CD8-positive, alpha-beta memory T cell (primary cell): ENCODE measurements at places on chromosomes 16 and 17. TPM values are rescaled to one million over a fixed set of nuclear protein-coding genes. Genes with fewer than 3 reads are reported as not detected.

GRCh38 chr17:35539659-35540026 is 2.2 kb upstream of the SLFN12L start:
- H3K27ac ChIP-seq = peak overlapping the region; percentile 44
- DNase-seq = no peak
- peak overlapping the region; percentile 71 for H3K4me3 ChIP-seq
- H3K36me3 ChIP-seq = no peaks in the 10 kb centered on the region
- H3K4me1 ChIP-seq = peaks cover 39% of the 10 kb centered on the region
- H3K27me3 ChIP-seq = no peaks in the 10 kb centered on the region

DNA sequence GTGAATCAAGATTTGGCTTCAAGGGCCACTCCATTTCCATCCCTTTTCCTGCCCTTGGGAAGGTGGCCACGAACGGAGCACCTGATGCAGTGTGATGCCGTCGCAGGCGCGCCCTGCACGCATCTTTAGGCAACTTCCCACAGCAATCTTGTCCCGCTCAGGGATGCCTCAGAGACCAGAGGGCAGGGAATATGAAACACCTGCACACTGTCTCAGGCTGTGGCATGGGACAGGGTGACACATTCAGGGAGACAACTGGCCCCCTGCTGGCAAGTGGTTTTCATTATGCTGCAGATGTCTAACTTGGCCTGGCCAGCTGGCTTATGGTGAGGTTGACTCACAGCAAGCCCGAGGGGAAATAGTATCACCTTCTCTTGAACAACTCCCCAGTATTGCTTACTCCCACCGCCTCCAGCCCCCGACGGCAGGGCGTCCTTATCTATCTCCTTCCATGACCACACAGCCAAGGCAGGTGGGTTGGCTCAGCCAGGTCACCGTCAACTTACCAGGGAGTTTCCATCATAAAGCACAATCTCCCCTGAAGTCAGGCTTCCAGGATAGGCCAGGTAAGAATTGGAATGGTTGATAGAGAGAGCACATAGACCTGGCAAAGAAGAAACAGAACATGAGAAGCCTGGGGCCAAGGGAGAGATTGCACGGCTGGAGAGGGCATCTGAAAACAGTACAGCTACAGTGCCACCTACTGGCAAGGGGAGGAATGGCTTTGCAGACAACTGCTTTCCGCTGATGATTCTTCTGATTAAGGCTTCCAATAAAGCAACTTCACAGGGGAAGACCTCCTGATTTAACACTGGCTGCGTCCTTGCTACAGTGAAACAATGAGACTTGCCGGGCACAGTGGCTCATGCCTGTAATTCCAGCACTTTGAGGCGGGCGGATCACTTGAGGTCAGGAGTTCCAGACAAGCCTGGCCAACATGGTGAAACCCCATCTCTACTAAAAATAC is 21.1 kb downstream of the WIPI1 start:
- H3K36me3 ChIP-seq = no peaks in the 10 kb centered on the region
- H3K27me3 ChIP-seq = no peaks in the 10 kb centered on the region
- no peak overlapping the region for H3K27ac ChIP-seq

- no peak overlapping the region for H3K27ac ChIP-seq
- H3K4me3 ChIP-seq = no peak overlapping the region
- no peaks in the 10 kb centered on the region for H3K36me3 ChIP-seq
- no peaks in the 10 kb centered on the region for H3K4me1 ChIP-seq
- H3K27me3 ChIP-seq = no peaks in the 10 kb centered on the region
- no peak for DNase-seq
These were observed 86.4 kb downstream of the DNAH3 start for GRCh38 chr16:21064203-21064602.

DNA sequence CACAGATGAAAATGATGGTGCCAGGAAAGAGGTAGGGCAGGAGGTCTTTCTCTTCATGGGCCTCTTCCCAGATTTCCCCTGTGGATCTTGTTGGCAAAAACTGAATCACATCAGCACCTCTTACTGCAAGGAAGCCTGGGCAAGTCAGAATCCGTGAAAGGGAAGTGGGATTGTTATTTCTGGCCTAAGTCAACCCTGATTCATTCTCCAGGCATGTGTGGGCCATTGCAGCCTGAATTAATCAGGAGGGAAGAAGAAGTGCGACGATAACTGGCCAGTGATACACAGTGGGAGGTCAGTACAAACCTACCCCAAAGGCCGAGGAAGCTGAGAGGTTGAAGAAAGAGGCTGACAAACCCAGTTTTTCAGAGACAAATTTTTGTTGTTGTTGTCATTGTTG is 17.9 kb upstream of the NSMCE1 start:
- DNase-seq = no peak
- H3K27me3 ChIP-seq = no peaks in the 10 kb centered on the region
- H3K27ac ChIP-seq = no peak overlapping the region
- no peaks in the 10 kb centered on the region for H3K36me3 ChIP-seq
- peaks cover 45% of the 10 kb centered on the region for H3K4me1 ChIP-seq

DNA sequence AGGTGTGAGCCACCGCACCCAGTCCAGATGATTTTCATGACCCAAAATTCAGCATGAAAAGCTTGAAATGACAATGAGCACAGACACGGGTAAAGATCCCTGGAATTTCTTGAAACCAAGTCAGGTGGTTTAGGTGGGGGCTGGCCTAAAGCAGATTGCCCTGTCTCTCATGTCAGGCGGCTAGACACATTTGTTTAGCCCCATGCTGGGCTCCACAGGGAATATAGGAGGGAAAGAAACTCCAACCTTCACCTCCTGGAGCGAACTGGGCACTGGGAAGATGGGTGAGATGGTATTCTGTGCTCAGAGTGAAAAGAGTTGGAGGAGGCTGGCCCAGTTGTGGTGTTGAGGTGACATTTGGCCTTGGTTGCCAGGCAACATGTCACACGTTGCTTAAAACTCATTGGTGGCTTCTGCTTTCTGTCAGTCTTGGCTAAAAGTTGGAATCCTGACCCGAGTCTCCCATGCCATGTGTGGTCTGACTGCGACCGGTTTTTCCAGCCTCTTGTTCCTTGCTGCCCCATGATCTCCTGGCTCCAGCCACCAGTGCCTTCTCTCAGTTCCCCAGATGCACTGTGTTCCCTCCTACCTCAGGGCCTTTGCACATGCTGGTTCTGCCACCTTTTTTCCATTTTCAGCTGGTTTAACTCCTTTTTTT is 113.7 kb downstream of the ABCC6 start:
- no peak for DNase-seq
- H3K36me3 ChIP-seq = peaks cover 39% of the 10 kb centered on the region
- no peak overlapping the region for H3K4me3 ChIP-seq
- no peaks in the 10 kb centered on the region for H3K4me1 ChIP-seq

GRCh38 chr17:43720311-43721060 is 38.1 kb downstream of the SOST start:
- peak overlapping the region; percentile 93 for H3K4me3 ChIP-seq
- H3K27me3 ChIP-seq = no peaks in the 10 kb centered on the region
- no peaks in the 10 kb centered on the region for H3K36me3 ChIP-seq
- DNase-seq = peak; percentile 76

DNA sequence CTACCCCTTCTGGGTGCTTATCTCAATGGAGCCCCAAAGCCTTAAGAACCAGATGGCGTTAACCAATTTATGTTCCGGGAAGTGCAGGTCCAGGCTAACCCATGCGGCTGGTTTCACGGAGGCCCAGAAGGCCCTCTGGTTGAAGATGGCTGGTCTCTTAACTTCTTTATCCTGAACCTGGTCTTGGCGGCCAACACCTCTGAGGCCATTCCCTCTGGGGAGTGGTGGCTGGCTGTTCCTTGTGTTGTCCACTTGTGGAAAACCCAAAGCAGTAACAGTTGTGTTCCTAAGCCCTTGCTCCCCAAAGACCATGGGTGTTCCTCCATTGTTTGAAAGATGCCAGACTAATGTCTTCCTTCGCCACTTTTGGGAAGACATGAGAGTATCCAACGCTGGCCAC is 1.5 kb downstream of the CDYL2 start:
- DNase-seq = no peak
- H3K4me1 ChIP-seq = no peaks in the 10 kb centered on the region
- no peaks in the 10 kb centered on the region for H3K36me3 ChIP-seq
- H3K27ac ChIP-seq = no peak overlapping the region
- H3K4me3 ChIP-seq = no peak overlapping the region

DNA sequence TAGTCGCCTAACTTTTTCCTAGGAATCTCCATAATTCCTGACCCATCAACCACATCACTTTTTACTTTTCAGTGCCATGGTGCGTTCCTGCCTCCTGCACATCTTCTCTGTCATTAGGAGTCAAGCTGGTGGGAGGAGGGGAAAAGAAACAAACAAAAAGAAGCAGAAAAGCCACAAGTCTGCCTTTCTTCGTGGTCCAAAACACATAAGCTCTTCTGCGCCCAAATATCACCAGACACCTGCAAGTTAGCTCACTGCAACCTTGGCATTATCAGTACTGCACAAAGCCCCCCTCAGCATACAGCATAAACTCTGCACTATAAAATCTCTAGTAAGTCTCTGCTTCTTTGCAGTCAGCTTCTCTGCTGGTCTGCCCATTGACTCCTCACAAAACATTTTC is 295.3 kb downstream of the HS3ST3B1 start:
- H3K36me3 ChIP-seq = no peaks in the 10 kb centered on the region
- no peak overlapping the region for H3K27ac ChIP-seq
- no peaks in the 10 kb centered on the region for H3K4me1 ChIP-seq
- DNase-seq = no peak

The GPRC5C gene
- total RNA-seq = 0.27 TPM

The TMEM92 gene
- total RNA-seq = not detected

The CPHXL2 gene
- total RNA-seq = not detected

The AOC2 gene
- total RNA-seq = 2.4 TPM

The ZG16 gene
- total RNA-seq = not detected

The RHBDL1 gene
- total RNA-seq = 0.44 TPM
